ENCODE measurements at places on chromosomes 5 and 9.

GRCh38 chr9:135929656-135930445 lies 22.5 kb upstream of the CAMSAP1 start:
- no peak for DNase-seq

DNA sequence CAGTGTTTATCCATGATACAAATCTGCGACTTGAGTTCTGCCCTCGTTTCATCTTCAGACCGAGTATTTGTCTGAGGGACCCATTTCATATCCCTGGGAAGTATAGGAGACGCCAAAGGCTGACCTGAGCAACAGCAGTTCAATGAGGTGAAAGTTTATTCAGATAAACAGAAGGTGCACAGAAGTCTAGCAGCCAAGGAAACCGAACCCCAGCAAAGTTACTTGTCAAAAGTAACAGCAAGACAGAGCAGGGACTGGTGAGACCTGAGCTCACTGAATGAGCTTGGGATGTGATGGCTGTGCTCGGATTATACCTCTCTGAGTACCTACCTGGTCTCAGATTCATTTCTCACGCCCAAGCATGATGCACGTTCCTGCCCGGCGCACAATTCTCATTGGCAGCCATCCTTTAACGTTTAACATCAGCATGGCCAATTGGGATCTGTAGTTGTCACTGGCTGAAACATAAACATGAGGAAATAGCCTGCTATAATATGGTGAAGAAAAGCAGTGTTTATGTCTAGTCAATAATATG lies 599 bp downstream of the LYRM7 start:
- no peak for DNase-seq

DNA sequence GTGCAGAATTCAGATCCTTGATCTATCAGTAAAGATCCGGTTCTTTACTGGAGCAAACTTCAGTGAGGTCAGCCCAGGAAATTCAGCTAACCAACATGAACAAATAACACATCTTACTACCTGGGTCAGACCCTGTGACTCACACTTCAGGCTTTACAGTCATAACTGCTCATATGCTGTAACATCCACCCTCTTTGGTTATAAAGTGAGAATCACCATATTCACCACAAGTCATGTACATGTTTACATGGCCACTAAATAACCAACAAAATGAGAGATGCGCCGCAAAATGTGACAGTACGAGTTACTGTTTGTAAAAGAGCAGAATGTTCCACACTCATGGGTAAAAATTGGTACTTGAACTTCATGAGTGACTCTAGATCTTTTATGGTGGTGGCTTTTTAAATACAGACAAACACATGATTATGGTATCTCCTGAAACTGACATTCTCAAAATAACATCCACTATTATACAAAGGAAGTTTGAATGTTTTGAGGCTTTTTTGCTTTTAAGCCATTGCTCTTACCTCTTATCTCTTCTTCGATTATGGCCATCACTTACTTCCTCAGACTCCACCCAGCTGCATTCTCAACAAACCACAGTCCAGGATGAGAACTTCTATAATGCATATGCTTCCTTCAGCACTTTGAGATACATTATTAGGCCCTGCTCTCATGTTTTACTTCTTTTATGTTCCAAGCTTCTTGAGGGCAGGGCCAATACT lies 516.6 kb downstream of the RAB3C start:
- DNase-seq = peak; percentile 4

- DNase-seq = no peak
Observed at GRCh38 chr9:101434998-101435397, 576 bp downstream of the ALDOB start.

DNA sequence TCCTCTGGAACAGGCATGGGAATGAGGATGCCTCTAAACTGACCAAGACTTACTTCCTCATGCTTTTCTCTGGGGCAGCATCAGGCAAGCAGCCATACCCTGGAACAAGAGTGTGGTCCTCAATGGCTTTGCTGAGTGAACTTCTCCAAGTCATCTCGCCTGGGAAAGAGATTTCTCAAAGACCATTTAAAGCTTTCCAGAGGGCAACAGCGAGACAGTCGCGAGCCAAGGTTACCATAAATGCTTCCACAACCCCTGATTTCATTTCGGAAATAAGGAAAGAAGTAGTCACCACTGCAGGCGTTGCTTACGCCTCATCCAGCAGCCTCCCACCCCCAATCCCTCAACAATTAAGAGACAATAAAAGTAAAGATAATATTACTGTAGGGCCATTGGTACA lies 1.1 kb upstream of the SNCAIP start:
- DNase-seq = no peak

DNA sequence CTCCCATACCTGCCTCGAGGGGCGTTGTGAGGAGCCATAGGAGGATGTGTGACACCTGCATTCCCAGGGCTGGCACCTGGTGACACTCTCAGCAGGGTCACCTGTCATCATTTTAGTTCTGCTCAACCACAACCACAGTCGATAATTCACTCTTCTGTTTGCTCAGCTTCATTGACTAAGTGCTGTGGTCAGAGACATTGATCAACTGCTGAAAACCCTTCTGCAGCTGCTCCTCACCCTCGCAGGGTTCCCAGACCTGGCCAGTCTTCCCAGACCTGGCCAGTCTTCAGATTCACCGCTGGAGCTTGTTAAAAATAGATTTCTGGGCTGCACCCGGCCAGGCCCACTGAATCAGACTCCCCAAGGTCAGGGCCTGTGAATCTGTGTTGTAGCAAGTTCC lies 92.8 kb downstream of the MVB12B start:
- no peak for DNase-seq

DNA sequence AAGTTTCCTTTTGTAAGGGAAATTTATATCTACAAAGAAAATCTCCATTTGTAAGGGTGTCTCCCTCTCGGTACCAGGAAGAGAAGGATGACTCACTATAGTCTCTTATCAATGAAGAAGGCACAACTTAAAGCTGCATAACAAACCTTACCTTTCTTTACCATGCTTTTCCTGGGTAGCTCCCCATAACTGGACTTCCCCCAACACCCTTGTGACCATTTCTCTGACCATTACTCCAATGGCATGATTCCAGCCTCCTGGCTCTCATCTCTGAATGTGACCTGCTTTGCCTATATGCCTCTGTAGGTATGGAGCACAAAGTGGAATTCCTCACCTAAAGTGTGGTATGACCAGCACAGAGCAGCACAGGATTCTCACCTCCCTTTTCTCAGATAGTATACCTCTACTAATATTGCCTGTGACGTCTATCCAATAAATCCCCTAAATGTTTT lies 62.8 kb downstream of the GNA14 start:
- DNase-seq = no peak

- no peak for DNase-seq
Observed at GRCh38 chr5:98436667-98437066, 336.8 kb upstream of the RGMB start.

GRCh38 chr9:4862506-4863250 lies 69.9 kb downstream of the RCL1 start:
- no peak for DNase-seq

DNA sequence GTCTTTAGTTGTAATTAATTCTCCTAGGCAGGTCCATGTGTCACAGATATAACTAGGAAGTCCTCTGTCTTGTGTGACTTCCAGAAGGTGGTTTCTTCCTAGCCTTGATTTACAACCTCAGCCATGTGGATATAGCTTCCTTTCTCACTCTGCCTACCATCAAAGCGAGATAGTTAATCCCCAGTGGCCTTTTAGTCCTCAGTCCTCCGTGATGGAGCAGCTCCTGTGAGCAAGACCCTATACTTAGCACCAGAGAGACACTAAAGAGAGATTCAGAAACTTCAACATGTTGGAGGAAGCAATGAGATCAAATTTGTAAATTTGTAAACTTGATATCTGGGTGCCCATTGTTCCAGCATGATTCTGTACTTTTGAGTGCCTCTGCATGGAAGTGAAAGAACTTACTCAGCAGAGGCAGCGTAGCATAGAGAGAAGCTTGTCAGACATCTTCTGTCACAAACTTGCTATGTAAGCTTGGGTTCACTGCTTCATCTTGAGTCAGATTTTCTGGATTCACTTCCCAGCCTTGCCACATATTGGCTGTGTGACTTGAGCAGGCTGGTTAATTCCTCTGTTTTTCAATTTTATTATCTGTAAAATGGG lies 170.2 kb upstream of the NR3C1 start:
- no peak for DNase-seq

DNA sequence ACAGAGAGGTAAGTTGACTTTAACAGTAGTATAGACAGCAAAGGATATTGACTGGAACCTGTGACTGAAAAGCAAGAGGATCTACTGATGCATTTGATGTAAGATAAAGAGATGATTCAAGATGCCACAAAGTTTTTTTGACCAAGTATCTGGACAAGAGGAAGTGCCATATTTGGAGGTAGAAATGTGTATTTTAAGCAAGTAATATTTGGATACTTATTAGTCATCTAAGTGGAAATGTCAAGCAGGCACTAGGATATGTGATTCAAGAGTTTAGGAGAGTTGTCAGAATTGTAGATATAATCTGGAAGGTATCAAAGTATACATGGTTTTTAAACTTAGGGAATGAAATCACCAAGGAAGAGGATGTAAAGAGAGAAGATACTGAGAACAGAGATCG lies 686.1 kb upstream of the CHD1 start:
- DNase-seq = no peak

- DNase-seq = no peak
Observed at GRCh38 chr9:123339666-123340510, 16.1 kb upstream of the CRB2 start.

- DNase-seq = no peak
Observed at GRCh38 chr5:151296478-151296830, 7.1 kb downstream of the SLC36A3 start.

DNA sequence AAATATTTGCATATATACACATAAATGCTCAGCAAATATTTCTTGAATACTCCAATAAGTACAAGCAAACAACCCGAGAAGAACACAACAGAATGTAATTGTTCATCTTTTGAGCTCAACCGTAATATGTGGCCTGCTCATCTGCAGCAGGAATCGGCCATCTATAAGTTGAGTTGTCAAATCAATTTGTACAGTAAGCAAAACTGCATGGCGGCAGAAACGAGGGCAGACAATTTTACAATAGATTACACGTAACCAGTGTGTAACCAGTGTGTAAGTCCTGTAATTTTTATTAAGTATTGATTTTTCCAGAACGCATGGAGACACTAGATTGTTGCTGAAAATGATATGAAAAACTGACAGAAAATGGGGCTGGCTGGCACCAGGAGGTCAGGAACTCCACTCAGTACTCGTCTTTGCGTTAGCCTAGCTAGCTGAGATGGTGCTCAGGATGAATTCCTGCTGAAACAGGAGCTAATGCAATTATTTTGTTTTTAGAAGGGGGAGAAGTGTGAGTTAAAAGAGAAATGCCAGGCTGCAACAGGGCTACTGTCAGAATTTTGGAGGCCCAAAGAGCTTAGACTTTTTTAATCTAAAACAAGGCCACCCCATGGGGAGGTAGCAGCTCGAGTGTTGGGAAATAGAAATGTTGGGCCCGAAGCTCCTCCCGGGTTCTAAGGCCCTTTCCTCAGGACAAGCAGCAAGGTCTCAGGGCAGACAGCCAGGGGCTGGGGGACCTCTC lies 682 bp downstream of the DHX29 start:
- DNase-seq = no peak

- no peak for DNase-seq
Observed at GRCh38 chr5:6397536-6398269, 19.4 kb upstream of the MED10 start.

DNA sequence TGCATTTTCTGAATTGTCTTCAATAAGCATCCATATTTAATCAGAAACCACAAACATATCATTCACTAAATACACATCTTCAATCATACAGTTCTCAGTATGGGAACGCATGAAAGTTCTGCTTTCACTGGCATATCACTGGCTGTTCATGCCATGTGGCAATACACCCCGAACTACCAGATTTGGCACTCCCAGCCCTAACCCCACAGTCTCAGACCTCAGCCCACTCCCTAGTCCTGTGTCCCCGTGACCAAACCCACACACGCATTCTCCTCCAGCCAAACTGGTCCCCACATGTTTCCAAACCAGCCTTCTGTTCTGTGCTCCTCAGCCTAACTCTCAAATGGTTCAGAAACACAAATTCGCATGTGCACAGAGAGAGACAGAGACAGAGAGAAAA lies 20.6 kb downstream of the KCNMB1 start:
- no peak for DNase-seq

GRCh38 chr5:125281667-125282066 lies 535.2 kb upstream of the ZNF608 start:
- DNase-seq = no peak

GRCh38 chr9:81871695-81872094 lies 56.5 kb upstream of the SPATA31D4 start:
- DNase-seq = no peak

DNA sequence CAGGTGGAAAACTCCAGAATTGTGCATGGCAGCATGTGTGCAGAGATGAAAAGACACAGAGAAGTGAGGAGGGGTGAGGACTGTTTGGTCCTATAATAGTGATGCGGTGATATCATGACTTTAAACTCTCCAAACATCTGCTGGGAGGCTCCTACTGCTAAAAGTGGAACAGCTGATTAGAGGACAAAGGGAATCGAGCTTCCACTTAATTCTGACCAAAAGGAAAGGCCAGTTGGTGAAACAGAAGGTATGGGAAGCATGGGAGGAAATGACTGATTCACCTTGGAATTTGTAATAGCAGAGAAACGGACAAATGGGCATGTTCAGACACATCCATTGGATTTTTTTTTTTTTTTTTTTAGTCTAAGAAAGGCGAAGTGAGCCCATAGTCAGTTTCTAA lies 67.5 kb upstream of the MAMDC2 start:
- no peak for DNase-seq

- no peak for DNase-seq
Observed at GRCh38 chr9:69253057-69253456, 72.0 kb upstream of the ENTREP1 start.

GRCh38 chr9:127218818-127219217 lies 45.8 kb upstream of the GARNL3 start:
- DNase-seq = no peak

- DNase-seq = no peak
Observed at GRCh38 chr5:170270293-170271069, 27.1 kb downstream of the LCP2 start.

DNA sequence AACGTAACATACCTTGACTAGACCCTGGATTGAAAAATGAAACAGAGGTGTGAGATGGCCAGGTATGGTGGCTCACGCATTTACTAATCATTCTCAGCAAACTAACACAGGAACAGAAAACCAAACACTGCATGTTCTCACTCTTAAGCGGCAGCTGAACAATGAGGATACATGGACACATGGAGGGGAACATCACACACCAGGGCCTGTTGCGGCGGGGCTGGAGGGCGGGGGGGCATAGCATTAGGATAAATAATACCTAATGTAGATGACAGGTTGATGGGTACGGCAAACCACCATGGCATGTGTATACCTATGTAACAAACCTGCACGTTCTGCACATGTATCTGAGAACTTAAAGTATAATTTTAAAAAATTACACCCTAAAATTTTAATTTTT lies 15.9 kb downstream of the RAPGEF6 start:
- no peak for DNase-seq

DNA sequence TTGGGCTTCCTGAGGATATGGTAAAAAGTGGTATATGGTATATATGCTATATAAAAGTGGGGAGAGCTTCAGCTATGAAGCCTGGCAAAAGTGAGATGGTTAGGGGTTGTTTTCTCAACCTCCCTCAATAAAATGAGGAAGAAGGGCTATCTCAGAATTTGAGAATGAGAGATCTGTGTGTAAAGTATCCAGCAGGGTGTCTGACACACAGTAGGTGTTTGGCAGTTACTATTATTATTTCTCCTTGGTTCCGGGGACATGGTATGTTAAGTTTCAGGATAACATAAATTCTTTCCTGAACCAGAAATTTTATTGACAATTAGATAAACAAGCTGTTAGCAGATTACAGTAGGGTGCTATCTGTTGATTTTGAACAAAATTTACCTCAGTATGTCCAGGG lies 94.1 kb downstream of the DENND1A start:
- no peak for DNase-seq
